ENCODE measurements at places on chromosomes 4 and X.

DNA sequence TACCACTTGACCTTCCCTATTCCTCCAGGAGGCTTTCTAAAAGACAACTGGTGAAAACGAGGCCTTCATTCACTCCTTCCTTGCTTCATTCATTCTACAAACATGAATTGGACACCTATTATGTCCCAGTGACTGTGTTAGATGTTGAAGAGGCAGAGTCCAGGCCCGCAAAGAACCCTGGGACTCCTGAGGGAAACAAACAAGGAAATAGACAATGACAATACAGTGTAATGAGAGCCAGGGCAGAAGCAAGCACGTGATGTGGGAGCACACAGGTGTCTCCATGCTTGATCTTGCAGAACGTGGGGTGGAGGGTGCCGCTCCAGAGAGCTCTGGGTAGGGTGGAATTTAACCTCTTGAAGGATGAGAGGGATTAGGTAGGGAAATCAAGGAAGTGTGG is 137.6 kb upstream of the KLF3 start:
- DNase-seq = no peak

GRCh38 chr4:88027611-88028608 is 20.5 kb downstream of the PKD2 start:
- no peak for DNase-seq

DNA sequence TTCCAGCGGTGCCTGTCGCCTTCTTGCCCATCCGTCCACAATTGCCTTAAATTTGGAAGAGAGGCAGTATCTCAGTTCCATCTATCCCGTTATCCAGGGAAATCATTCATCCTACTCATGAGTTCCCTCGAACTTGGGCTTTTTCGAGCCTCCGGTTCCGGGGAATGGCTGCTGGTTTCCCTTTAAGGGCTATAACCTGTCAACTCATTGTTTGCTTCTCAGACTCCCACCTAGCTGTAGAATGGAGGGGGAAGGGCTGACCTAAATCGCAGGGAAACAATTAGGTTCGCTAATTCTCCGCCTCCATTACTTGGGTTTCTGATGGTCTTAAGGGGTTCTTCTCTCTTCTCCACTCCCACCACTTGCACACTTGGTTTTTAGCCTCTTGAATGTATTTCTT is 1.2 kb downstream of the UCHL1 start:
- DNase-seq = no peak

DNA sequence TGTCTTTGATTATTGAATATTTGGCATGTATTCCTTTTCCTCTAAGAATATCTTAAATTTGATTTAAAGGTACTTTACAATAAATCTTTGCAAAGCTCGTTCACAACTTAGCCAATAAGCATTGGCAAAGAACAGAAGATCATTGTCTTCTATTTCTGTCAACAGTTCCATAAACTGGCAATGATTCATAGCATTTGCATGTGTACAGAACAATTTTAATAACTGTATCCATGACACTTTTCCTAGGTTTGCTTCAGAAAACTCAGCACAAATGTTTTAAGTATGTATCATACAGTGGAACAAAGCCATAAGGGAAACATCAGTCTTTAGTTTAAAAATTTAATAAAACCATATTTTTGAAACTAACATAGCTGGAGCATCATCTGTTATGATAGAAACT is 462.7 kb upstream of the RPS6KA3 start:
- DNase-seq = no peak

- DNase-seq = no peak
These were observed 66.5 kb downstream of the PDHA1 start for GRCh38 chrX:19410259-19410658.

GRCh38 chr4:154184238-154184637 is 307.4 kb downstream of the DCHS2 start:
- no peak for DNase-seq

- no peak for DNase-seq
These were observed 131.1 kb downstream of the DCHS2 start for GRCh38 chr4:154360491-154360890.

GRCh38 chrX:101708163-101708562 is 48.5 kb upstream of the ARMCX2 start:
- no peak for DNase-seq

DNA sequence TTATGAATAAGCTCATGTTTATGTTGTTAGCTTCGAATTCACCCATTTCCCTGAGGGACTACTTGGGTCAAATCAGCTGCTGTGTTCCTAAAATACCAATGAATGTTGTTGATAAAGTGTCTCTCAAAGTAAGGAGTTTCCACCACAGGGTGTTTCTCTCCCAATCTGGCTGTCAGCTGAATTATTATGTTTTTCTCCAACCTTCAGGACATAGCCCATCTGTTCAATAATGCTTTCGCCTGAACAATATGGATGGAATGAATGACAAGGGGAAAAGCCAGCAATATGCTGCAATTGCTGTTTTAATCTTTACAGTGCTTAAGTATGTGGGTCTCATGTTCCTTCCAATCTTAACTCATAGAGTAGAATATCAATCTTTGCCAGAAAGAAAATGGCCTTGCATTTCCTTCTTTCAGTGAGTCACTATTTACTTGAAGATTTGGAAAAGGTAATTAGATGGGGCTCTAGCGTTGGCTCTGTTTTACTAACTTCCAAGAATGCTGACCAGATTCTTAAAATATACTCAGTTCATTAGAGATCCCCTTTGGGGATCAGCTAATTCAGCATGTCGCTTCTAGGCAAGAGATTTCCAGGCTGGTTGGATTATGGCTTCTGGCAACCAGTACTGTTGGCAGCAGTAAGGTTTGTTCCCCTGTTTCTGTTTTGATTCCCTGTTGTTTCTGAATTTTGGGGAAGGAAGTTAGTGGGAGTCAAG is 410.5 kb downstream of the PPP3CA start:
- no peak for DNase-seq

DNA sequence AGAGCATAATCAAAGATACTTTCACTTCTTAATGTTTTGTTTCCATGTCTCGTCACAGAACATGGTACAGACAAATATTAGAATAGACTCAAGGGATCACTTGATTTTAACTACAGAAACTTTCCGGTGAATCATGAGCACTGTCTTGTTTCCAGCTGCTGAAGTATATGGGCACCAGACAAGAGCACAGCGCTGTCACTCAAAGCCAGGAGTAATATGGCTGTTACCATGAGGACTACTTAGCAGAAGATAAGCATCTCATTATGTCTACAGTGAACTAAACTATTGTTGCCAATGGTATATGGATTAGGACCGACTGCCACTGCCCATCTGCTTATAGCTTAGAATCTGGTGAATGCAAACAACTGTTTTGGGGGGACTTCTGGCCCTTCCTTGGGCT is 34.3 kb downstream of the MECP2 start:
- DNase-seq = no peak

DNA sequence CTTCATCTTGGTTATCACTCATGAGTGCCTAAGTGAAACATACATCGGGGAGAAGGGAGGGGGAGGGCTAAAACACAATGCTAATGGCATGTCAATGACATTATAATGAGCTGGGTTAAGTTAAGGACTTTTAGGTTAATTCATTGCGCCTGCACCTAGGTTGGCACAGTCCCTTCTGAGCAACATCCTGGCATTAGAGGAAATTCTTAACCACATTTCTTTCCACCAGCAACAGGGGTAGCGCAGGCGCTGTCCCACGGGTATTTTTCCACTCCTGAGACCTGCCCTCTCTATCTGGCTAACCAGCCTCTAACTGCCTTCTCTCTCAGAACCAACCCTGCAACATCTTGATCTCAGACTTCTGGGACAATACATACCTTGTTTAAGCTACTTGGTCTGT is 39.0 kb upstream of the PROM1 start:
- DNase-seq = no peak

DNA sequence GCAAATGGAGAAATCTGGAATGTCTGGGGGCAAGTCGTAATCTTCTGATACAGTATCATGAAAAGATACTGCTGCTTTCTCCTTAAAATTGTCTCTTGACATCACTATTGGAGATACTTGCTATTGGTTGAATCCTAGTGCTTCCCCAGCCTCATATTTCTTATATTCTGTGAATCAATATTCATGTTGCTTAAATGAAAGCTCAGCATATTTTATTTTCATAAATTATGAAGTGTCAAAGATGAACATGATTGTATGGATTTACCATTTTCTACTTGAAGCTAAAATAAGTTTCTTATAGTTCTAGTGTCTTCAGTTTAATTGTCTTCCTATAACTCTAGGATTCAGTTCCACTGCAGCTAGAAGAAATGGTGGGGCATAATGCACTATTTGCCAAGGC is 29.6 kb upstream of the MBNL3 start:
- DNase-seq = no peak

- no peak for DNase-seq
These were observed 59.0 kb upstream of the PPP2R3B start for GRCh38 chrX:445727-446126.

DNA sequence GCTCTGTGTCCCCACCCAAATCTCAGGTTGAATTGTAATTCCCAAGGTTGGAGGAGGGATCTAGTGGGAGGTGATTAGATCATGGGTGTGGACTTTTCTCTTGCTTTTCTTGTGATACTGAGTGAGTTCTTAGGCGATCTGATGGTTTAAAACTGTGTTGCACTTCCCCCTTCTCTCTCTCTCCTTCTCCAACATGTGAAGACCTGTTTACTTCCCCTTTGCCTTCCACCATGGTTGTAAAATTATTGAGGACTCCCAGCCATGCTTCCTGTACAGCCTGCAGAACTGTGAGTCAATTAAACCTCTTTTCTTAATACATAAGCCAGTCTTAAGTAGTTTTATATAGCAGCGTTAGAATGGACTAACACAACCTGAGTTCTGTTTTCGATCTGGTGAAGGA is 738.2 kb downstream of the ARAP2 start:
- no peak for DNase-seq

GRCh38 chr4:122086338-122087065 is 65.6 kb upstream of the BLTP1 start:
- DNase-seq = no peak

GRCh38 chr4:142883040-142883832 is 37.1 kb upstream of the INPP4B start:
- no peak for DNase-seq

DNA sequence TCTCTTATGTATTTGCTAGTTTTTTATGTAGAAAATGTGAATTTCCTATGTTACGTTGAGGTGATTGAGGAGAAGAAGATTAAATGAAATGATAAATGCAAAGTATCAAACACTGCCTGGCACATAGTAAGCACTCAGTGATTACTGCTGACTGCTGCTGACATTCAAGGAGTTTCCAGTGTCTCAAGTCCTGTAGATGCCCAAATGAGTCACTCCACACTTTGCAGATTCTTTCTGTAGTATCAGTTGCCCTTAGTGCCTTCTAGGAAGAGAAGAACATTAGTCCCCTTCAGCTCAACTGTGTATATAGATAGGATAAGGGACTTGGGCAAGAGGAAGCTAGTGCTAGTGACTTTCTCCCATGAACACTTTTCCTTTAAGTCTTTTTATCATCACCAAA is 240.5 kb upstream of the TEX13A start:
- no peak for DNase-seq

DNA sequence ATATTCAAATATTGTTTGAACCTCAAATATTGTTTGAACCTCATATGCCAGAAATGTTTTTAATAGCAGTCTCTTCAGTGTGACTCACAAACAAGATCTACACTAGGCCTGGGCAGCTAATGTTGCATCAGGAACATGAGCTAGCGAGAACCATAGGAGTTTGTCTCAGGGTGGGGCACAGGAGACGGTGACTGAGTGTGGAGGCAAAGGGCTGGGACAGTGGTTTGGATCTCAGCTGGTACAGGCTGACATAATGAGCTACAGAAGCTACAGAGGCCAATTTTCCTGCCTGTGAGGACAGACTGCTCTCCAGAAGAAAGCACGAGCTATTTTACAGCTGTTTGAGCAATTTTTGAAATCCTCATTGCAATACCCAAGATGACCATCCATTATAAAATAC is 224.7 kb downstream of the CENPC start:
- no peak for DNase-seq

DNA sequence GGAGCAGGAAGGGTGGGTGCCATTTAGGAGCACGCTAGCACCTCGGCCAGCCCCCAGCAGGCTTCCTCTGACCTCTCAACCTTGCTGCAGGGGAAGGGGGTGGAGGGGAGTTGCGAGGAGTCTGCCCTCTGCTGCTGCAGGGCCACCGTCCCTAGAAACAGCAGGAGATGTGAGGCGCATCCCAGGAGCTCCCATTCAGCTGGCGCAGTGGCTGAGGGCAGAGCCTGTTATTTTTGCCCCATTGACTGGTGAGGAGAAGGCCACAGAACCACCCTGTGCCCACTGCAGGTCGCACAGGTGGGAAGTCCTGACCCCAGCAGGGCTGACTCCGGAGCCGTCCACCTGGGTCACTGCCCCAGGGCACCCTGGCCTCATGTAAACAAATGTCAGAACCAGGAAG is 8.0 kb downstream of the PDE6B start:
- no peak for DNase-seq

DNA sequence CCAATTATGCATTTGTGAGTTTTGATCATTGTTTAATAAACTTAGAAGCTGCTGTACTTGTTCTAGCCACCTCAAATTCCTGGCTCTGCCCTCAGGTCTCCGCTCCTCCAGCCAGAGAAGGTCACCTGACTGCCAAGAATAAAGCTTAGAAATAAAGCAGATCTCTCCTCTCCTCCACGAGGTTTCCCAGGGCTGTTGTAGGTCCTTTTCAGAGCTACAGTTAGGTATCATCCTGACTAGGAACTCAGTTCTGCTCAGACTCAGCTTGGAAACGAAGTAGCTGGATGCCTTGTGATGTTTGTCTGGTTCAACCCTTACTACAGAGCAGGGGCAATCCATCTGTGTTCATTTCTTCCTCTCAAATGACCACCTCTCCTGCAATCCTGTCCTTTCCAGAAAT is 79.1 kb upstream of the RAPGEF2 start:
- no peak for DNase-seq

DNA sequence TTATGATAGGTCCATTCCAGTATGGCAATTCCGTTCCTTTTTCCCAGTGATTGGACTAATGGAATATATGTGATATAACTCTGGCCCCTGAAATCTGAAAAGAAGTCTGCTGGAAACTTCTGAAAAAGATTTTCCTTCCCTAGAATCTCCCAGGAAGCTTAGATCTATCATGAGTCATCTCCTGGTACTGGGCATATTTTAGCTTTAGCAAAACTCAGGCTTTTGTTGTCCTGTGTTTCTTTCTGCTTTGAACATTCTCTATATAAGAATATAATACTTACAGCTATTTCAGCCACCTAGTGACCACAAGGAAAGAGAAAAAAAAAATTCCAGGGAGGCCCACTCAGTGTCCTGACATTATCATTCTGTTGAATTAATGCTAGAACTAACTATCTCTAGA is 597.2 kb upstream of the GRIA3 start:
- DNase-seq = no peak

- DNase-seq = no peak
These were observed 40.1 kb downstream of the SORBS2 start for GRCh38 chr4:185771711-185772390.
